Activated CD8-positive, alpha-beta memory T cell treated with anti-CD3 and anti-CD28 coated beads, Interleukin-2, amount 50 U/mL, for 4 hours (primary cell): ENCODE measurements at places on chromosomes 2 and 18.

GRCh38 chr2:2681711-2682251, 350.7 kb upstream of the MYT1L start:
- DNase-seq = no peak

DNA sequence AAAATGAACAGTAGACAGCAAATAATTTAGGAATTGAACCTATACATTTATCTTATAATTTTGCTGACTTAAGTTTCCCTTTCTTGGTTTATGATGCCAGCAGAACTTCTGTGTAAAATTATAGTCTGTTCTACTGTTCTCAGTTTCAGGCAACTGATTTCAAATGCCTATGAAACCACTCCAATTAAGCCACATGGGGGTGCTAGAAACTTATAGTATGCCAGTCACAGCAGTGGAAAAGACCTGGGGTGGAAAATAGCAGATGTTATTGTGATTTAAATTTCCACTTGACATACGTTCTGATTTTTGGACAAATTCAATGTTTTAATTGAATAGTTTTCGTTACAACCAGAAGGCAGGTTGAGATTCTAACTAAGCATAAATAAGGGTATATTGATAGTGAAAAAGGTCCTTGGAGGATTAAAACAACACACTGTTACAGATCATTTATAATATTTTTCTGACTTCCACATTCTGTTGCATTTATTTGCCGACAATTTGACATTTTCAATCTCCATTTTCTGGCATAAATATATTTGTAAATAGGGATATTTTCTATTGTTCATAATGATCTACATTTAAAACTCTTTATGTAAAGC, 61.4 kb downstream of the CPS1 start:
- DNase-seq = no peak

GRCh38 chr2:38394903-38395341, 17.8 kb upstream of the ATL2 start:
- no peak for DNase-seq

- no peak for DNase-seq
Observed at GRCh38 chr2:12948961-12949353, 232.2 kb downstream of the TRIB2 start.

DNA sequence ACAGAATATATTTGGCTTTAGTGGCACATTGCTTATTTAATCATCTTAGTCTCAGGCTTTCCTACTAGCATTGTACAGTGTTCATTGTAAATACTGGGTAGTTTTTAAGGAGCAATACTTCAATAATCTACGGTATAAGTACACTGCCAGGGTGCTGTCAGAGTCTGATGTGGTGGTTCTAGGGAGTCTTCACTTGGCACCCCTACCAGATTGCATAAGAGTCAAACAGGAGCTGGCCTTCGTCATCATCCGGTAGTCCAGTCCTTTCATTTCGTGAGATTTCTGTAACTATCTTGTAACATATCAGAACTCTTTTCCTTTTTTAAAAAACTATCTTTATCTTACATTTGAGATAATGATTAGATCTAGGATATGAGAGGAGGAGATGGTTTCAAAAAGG, 91.1 kb downstream of the ZNF532 start:
- DNase-seq = no peak

DNA sequence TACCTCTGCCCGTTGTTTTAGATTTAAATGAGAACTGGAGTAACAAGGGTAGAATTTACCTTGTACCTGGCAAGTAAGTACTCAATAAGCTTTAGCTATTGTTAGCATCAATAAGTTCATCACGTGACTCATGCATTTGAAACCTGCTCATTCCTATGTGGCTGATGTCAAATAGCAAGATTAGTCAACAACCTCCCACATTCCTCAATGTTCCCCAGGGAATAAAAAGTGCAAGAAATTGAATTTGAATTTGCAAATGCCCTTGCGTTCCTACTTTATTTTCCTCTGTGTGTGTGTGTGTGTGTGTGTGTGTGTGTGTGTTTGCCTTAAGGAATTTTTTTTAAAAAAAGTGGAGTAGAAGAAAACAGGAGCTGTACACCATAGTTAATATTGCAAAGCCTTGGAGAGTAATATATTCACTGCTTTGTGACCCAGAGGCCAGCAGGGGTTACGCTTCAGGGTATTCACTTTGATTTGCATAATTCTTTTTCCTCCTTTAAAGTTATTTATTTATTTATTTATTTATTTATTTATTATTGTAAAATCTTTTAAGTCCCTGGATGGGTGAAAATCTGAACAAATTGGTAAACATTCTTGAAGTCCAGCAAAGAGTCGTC, 43.9 kb upstream of the DNAH7 start:
- DNase-seq = no peak

- DNase-seq = no peak
Observed at GRCh38 chr2:3712831-3713503, 9.6 kb downstream of the DCDC2C start.

DNA sequence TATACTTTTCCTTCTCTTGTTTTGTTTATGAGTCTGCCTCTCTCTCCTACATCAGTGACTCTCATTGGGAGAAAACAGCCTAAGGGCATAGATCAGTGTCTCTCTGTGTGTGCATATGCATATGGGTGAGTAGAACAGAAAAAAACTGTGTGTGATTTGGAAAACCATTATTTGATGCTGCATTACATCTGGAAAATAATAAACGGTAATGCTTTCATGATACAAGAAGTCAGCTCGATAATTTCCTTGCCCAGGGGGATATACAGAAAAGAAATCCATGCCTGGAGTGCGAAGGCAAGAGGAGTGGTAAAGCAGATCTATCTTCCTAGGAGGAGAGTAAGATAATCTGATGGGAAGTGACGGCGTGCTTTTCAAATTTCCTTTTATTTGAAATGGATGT, 221.5 kb upstream of the LYPD1 start:
- no peak for DNase-seq

- no peak for DNase-seq
Observed at GRCh38 chr2:233013027-233013461, at the start of gene NGEF. NGEF (minus strand) TSS chr2:233013256; CDS start chr2:232974890, 38,366 bp downstream.

- no peak for DNase-seq
Observed at GRCh38 chr2:242075696-242076095, 206.2 kb downstream of the RTP5 start.

DNA sequence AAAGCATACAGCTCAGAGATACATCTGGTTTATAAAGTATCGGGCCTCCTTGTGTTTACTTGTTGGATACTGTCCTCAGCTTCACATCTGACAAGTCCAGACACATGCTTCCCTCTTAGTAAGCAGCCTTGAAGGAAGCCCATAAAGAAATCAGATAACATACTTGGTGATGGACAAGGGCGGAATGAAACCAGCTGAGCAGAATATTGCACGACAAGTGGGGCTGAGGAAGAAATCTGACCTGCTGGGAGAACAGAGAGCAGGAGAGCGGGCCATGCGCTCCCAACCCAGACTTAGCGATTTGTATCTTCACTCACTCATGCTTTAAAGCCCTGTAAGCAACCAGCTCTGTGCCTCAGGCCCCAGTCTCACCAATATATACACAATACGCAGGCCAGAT, 208.4 kb downstream of the CDH20 start:
- no peak for DNase-seq

DNA sequence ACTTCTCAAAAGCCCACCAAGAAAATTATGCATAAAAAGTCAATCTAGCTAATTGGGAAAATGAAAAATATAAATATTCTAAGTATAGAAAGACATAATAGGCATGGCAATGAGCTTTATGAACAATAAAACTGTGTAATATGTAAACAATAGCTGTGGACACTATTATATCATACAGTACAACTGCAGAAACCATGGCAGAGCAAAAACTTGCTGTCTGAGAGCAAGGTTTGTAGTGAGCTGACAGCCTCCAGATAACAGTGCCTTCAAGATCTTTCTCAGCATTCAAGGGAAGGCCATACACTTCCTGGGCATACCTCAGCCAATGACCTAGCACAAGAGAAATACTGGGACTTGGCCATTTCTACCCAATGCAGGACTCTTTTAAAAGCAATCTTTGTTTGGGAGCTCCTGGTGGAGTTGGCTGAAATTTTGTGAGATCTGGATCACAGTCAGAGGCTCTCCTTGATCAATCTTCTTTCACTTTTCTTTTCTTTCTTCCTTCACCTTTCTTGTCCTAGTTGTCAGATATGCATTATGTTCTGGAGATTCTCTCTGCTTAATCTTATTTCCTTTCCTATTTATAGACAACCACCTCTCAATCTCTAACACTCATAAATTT, 427.2 kb upstream of the UBE2E3 start:
- DNase-seq = no peak

DNA sequence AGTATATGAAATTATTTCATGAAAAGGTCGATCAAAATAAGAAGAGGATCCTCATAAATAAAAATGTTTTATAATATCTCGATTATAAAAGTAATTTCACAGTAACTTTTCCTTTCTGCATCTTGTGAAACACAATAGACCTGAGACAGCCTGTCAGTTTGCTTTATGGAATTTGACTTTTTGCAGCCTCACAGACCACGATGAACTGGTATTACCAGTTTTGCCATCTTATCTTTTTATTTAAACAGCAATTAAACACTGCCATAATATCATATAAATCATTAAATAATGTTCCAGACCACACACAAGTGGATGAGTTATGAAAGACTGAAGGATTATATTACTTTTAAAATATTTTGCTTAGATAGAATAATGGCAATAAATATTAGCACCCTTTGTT, 10.7 kb upstream of the GALNT3 start:
- DNase-seq = no peak

GRCh38 chr2:39275016-39275415, 31.2 kb upstream of the CDKL4 start:
- DNase-seq = no peak
